ENCODE measurements at places on chromosomes 1 and 21. TPM values are rescaled to one million over a fixed set of nuclear protein-coding genes. Genes with fewer than 3 reads are reported as not detected.

Gene E2F2
- 8.7 TPM for total RNA-seq

Gene ELF3
- total RNA-seq, result 0.70 TPM

Gene GNG12
- 100 TPM for total RNA-seq

Gene MFN2
- total RNA-seq, result 64.9 TPM

- DNase-seq, result no peak
Observed at GRCh38 chr1:111647736-111648135, 28.1 kb downstream of the RAP1A start.

GRCh38 chr1:245679821-245680780 lies 525.3 kb downstream of the KIF26B start:
- peak; percentile 77 for DNase-seq

DNA sequence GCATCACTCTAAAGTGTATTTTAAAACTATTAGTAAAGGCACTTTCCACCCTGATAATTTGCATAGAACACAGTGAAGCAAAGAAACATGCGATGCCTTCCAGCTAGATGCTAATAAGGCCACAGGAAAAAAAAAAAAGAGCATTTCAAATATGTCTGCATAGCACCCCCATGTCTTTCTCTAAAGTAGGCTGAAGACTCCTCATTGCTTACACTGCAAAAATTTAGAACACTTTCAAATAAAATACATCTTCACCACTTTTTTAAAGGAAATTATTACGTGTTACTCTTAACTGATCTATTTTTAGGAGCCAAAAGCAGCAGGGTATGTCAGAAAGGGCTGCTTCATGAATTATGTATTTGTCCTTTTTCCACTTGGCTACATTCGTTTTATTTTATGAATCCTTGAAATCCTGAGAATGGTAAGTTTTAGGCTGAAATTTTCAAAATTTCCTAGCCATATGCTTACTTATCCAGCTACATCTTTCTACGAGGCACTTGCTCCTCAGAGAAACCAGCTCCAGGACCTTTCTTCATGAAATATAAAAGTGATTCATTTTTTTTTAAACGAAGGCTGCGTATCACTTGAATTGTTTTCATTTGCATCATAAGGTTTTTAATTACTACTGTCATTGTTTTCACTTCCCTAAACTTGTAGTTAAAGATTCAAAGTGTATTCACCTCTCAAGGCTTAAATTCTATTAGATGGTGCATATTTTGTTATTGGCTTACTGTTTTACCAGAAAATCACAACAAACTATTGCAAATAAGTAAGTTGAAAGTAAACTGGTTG lies 513.0 kb downstream of the PTPRC start:
- DNase-seq, result no peak

- no peak for DNase-seq
Observed at GRCh38 chr1:180548686-180549317, 10.0 kb upstream of the OVAAL start.

- no peak for DNase-seq
Observed at GRCh38 chr1:188228623-188229022, 1399.9 kb downstream of the PLA2G4A start.

- no peak for DNase-seq
Observed at GRCh38 chr1:11725616-11726015, 10.3 kb upstream of the AGTRAP start.

DNA sequence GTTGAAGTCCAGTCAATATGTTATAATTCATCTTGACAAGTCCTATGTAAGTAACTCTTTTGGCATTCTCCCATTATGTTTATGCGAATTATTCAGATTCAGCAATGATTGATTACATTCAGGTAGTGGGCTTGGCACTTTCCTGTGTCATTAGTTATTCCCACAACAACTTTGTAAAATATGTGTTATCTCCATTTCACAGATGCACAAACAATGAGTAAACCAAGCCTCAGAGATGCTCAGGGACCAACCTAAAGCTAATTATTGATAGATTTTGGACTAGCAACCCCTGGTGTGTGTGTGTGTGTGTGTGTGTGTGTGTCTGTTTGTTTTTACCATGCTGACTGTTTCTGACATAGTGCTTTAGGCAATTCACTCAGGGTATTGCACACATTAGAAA lies 371.1 kb upstream of the C1orf87 start:
- DNase-seq, result no peak

- DNase-seq, result no peak
Observed at GRCh38 chr1:37240897-37241296, 206.6 kb upstream of the GRIK3 start.

GRCh38 chr1:208089761-208090370 lies 154.3 kb downstream of the PLXNA2 start:
- no peak for DNase-seq

DNA sequence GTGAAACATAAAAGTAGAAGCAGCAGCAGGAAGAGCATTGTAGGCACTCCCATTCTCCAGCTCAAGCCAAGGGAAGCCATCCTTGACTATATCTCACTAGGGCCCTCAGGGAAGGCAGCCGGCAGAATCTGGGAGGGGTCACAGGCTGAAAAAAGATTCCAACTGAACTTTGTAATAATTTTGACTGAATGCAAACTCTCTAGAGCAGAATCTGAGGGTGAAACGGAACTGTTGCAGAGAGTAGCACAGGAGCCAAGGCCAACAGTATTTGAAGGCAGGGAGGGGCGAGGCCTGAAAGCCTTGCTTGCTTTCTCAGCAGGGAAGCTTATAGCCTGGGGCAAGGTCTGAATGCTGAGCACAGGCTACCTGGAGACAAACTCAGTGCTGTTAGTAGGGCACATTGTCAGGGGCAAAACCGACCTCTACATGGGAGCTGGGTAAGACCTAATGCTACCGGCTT lies 180.6 kb downstream of the COL24A1 start:
- DNase-seq, result no peak

GRCh38 chr21:34189506-34189905 lies 116.1 kb downstream of the MRPS6 start:
- DNase-seq, result no peak

DNA sequence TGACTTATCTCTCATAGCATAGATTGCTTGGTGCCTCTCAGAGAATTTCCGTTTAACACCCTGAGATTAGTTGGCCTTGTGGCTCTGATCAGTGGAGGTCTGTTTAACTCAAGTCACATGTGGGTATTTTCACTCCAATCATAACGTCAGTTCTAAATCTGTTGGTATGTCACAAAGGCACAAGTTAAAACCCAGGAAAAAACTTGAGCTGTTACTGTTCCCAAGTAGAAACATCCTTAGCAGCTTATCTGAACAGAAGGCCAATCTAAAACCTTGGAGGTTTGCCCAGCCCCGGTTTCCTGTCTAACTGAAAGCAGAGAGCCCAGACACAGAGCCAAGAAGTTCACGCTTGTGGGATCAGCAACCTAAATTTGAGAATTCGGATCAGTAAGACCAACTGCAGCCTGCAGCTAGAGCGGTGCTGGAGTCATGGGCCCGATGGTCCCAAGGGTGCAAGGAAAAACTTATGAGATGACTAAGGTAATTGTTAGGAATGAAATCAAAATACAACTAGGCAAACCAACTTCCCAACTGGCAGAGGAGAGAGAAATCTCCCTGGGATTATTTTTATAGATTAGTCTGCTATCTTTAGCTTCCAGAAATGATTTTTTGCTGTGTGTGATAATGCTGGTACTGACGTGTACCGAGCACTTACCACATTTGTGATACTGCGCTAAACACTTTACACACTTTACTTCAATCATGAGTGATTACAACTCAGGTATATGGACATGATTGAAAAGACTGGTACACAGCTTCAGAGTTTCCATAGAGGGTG lies 90.2 kb upstream of the C1orf21 start:
- DNase-seq, result peak; percentile 79

- DNase-seq, result no peak
Observed at GRCh38 chr1:3456449-3456963, 2.0 kb downstream of the ARHGEF16 start.

GRCh38 chr1:2393471-2393877 lies 1.8 kb downstream of the RER1 start:
- DNase-seq, result no peak

- DNase-seq, result no peak
Observed at GRCh38 chr21:38780879-38781278, 24.9 kb upstream of the ETS2 start.

DNA sequence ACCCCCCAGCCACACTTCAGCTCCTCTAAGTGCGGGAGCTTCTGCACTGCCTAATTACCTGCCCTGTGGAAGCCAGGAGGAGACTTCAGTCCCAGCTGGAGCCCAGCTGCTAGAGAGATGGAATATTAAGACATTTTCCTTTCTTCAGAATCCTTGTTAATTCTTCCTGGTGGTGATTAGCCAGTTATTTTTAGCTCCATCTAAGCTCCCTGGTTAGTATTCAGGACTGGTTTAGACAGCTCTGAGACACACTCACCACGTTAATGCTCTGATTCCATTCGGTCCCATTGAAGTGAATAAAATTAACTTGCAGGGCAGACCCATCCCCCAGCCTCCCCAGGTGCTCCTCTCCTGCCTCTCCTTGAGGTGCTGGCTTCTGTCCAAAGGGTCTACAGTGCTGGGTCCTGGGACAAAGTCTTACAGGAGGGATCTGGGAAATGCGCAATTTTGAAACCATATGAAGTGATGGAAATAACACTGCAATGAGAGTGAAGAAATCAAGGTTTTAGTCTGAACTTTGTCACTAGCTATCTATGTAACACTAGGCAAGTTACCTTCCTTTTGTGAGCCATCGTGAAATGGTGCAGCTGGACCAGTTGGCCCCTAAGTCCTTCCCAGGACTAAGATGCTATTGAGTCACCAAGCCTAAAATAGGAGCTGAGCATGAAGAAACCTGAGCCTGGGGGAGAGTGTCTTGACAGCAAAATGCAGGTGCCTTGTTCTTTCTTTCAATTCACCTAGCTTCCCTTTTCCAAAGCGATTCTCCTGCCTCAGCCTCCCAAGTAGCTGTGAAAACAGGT lies 117.4 kb upstream of the ATP1A1 start:
- DNase-seq, result no peak

DNA sequence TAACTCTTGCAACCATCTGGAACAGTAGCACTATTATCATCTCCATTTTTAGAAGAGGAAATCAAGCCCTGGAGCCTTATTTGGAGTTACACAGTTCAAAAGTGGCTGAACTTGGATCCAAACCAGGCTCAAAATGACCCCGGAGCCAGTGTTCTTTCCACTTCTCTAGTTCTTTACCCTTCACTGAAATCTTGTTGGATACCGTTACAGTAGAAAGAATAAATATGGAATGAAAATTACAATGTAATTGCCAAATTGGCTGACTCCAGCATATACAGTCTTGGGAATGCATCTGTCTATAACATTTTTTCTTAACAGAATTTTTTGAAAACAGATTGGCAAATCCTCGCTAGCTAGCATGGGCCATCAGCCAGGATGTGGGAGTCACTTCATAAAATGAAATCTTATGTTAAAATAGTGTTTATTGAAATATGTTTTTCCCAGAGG lies 261.4 kb downstream of the CTH start:
- no peak for DNase-seq

Measured in spleen (tissue), 13 donors.